ENCODE measurements at places on chromosomes 6 and 20. TPM values are rescaled to one million over a fixed set of nuclear protein-coding genes. Genes with fewer than 3 reads are reported as not detected.

- peak; percentile 86 for DNase-seq
Observed at GRCh38 chr6:159169193-159169555, at the start of gene FNDC1. Gene FNDC1 (plus strand): TSS chr6:159169400. CDS start chr6:159169597, 197 bp downstream.

The SLC16A10 gene
- total RNA-seq = 9.3 TPM

The GMPR gene
- 7.1 TPM for total RNA-seq

The PRL gene
- not detected for total RNA-seq

GRCh38 chr6:18362058-18362561 lies 25.0 kb upstream of the RNF144B start:
- no peak for DNase-seq

DNA sequence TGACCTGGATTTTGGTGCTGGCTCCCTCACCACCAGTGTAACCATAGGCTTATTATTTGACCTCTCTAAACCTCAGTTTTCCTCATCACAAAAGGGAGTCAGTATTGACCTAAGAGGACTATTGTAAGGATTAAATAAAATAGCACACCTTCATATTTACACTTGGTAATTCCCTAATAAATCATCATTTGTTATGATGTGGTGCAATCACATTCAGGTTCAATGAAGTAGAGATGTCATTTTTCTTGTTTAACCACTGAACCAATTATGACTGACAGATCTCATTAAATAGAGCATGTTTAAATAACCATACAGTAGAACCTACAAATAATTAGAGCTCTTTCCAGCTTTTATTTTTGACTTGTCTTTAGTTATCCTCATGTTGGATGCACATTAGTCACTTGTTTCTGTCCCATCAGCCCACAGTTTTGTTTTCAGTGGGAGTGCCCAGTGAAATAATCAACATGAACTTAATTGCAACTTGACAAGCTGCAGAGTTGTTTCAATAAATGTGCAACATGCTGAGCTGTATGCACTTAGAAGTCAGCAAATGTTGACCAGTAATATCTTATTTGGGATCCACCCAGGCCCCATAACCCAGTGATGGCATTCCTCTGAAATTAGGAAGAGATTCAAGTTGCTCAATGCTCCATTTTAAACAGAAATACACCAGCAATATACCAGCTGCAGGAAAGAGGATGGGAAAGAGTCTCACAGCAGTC lies 451.7 kb upstream of the MARCKS start:
- no peak for DNase-seq

The WFDC12 gene
- not detected for total RNA-seq

Data from endodermal cell (in vitro differentiated cells).